NCI-H69 (cell line): ENCODE measurements at places on chromosomes 2 and 18.
A peak's percentile ranks its signal among the peaks of the same experiment; 100 is the strongest.

GRCh38 chr2:180240774-180241173 lies 233.7 kb upstream of the CWC22 start:
- peak; percentile 56 for DNase-seq

DNA sequence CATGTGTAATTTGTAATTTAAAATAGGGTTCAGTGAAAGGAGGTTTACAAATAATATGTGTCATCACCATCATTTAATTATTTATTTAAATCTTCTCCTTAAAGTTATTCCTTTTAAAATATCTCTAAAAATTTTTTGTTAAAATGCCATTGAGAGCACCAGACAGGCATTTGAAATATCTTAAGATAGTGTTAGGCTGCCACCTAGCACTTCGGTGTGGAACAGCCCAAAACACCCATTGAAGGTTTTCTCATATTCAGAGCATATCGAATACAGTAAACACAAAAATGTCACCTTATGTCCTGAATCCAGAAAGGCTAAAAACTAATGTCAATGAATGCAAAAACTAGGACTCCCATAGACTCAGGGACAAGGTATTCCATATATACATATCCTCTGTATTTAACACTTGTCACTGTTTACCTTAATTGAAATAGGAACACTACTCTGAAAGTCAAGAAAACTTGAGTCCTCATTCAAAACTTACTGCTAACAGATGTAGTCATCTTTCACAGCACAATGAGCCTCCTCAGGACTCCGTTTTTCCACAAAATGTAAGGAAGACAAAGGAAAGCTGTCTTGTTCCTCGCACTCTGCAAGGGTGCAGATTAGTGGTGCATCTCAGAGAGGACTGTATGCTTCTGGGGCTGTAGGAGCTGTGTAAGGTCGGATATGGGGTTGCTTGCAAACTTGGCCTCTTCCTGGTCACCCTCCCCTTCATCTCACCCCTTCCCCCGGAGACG lies 329.5 kb downstream of the PAX3 start:
- peak; percentile 65 for DNase-seq

DNA sequence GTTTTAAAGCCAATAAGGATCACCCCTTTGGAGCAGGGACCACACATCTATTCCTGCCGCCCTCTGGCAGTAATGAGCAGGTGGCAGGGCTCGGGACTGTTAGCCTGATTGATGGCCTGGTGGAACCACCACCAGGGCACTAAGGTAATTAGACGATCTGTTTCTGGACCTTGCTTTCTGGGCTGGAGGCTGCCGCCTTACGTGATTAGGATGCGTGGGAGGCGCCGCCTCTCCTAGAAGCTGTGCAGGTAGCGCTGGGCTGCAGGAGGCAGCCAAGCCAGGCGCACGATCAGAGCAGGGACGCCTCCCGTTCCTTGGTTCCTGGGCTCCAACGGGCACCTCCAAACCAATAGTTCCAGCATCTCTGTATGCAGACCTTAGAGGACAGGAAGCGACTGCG lies 242.6 kb upstream of the RAB12 start:
- peak; percentile 96 for DNase-seq

GRCh38 chr2:235917506-235917905 lies 250.7 kb downstream of the GBX2 start:
- DNase-seq = no peak

GRCh38 chr2:226794196-226794661 lies 5.4 kb downstream of the IRS1 start:
- DNase-seq = no peak

- DNase-seq = peak; percentile 57
Measured at GRCh38 chr2:75787532-75788132, 76.9 kb upstream of the GCFC2 start.

DNA sequence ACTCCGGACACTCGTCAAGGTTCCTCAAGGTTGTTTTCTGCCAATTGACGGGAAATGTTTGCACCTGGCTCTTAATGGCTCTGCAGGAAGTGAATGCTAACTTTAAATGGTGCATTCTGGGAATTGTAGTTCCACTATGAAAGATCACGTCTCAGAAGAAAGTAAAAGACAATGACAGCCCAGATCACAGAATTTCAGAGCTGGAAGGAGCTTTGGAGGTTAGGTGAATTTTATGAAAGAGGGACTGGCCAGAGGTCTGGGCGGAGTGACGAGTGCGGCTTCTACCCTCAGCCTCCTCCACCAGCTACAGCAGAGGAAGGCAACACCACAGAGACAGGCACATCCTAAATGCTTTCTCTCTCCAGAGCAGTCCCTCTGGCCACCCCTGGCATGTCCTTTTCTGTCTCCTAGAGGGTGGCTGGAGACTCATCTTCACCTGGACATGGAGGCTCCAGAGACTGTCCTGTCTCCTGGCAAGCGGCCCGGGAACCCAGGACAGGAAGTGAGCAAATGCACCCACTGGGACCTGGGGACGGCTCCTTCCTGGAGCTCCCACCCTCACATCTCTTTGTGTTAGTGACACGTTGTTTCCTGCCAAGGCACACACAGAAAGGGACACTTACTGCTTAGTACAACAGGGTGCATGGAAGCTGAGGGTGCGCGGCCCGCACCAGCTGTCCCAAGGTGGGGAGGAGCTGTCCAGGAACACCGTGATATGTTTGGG lies 19.4 kb downstream of the THAP4 start:
- peak; percentile 72 for DNase-seq

GRCh38 chr2:143251681-143252080 lies 122.5 kb downstream of the ARHGAP15 start:
- no peak for DNase-seq
